ENCODE measurements at places on chromosomes 7 and 10.
A peak's percentile ranks its signal among the peaks of the same experiment; 100 is the strongest.

GRCh38 chr7:55073976-55074528 lies 55.2 kb downstream of the EGFR start:
- DNase-seq: no peak

GRCh38 chr7:116231949-116232348 lies 21.6 kb downstream of the TES start:
- DNase-seq: no peak

GRCh38 chr7:138122162-138122561 lies 45.9 kb downstream of the AKR1D1 start:
- no peak for DNase-seq

DNA sequence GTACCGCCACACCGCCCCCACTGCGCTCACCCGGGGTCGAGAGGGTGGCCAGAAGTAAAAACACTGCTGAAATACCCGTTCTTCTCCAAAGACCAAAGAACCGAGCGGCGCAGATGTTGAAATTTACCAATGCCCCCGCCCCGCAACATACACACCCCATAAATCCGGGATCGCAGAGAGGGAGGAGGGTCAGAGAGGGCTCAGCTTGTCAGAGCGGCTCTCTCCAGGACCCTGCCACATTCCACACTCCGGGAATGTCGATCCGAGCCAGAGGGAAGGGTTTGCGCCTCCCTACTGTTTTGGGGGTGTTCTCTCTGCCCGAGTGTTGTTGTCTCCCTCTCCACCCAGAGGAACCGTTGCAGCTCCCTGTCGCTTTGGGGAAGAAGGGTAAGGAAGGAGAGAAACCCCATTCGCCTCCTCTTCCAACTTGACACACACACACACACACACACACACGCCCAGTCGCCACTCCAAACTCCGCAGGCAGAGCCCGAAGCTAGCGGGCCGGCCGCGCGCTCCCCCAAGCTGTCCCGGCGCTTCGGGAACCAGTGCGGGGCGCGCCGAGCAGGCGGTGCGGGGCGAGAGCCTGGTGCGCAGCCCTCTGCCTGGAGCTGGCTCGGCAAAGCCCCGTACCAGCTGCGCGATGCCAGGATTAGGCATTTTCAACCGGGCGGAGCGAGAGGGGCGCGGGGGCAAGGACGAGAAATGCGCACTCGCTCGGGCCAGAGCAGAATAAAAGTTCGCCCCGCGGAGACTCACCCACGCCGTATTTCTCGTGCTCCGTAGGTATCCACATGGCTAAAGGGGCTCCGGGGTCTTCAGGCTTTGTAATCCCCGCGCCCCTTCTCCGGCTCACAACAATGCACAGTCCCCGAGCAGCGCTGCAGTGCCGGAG lies 609 bp downstream of the DOCK4 start:
- DNase-seq: no peak

DNA sequence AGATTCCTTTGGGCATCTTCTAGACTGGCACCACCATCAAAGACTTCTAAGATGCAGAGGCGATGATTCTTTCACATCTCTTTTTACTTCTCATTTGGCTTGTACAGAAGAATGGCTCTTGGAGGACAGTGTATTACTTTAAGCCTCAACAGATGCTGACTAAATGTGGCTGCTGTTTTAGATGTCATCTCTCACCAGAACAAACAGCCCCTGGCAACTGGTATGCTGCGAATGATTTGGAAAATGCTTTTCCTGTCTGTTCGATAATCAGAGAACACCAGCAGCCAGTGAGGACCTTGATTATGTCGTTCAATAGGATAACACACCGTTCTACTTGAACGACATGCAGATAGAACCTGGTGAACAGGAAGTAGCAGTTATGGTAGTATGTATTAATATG lies 131.8 kb downstream of the RNF216 start:
- DNase-seq: no peak

- DNase-seq: no peak
These were observed 41.5 kb upstream of the DNAJB6 start for GRCh38 chr7:157295338-157295737.

GRCh38 chr7:91852263-91852741 lies 28.2 kb downstream of the MTERF1 start:
- DNase-seq: no peak

DNA sequence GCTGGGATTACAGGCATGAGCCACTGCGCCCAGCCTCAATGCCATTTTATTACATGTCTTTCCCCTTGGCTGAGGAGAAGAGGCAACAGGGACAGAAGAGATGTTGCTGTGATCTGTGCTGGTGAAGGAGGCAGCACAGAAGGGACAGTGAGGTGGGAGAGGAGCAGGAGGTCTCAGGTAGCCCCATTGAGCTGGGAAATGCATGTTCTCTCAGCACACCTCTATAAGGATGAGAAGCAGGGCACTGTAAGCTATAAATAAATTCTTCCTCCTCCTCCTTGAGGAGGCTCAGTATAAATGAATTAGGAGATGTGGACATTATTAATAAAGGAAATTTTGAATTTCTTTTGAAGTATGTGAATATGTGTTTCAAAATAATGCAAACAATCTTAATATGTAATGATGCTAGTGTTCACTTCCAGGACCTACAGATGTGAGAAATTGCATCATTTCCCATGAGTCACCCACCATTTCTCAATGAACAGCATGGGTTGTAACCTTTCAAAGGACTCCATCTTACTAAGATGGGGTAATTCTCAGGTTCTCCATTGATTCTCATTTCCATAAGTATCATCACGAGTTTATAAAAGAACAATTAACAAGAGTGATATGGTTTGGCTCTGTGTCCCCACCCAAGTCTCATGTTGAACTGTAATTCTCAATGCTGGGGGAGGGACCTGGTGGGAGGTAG lies 88.9 kb upstream of the ODAD2 start:
- DNase-seq: no peak

GRCh38 chr10:80472234-80473095 lies 18.4 kb downstream of the TSPAN14 start:
- no peak for DNase-seq

DNA sequence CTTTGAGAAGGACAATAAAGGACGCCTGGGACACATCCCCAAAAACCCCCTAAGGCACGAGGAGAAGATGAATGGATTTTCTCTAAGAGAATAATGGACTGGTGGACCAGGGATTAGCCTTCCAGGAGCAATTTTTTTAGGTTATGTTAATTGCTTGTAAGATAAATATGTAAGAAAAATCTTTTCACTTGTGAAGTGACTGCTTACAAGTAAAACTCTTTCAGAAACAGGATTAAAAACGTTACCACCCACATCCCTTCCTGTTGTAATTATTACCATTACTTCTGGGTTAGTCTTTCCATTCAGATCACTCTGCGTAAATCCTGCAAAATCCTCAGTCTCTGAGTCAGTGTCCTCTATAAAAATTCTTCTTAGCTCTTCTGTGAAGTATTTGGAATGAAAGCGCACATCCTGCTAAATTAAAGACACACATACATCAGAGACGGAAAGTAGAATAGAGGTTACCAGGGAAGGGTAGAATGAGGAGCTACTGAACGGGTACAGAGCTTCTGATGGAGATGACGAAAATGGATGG lies 34.3 kb downstream of the CDCA7L start:
- peak; percentile 83 for DNase-seq

- DNase-seq: no peak
These were observed 182.0 kb downstream of the CUX1 start for GRCh38 chr7:101999393-101999792.

DNA sequence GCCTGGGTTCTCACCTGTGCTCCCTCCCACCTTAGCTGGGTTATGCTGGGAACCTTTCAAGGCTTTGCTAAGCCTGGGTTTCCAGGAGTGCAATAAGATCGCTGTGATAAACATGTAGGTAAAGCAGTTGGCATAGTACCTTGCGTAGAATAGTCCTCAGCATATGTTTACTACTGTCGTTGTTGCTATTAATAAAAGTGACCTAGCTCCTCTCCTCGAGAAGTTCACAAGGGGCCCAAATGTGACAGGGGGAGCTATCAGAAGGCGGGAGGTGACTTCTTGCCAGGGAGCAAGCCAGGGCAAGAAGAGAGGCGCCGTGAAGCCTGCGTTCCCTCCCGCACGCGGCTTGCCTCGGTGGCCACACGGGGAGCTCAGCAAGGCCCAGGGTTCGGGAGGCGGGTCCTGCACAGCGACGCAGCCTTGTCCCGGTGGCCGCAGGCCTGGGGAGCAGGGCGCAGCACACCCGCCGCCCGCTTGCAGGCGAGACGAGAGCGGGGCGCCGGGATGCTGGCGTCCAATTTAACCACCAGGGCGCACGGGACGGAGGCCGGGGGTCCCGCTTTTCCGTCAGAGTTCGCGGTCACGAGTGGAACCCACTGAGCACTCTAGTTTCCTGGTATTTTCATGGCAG lies 106.2 kb downstream of the SNX10 start:
- no peak for DNase-seq

GRCh38 chr7:98619450-98620321 lies 2.6 kb downstream of the NPTX2 start:
- no peak for DNase-seq

GRCh38 chr10:129893104-129894089 lies 70.7 kb downstream of the EBF3 start:
- DNase-seq: no peak

DNA sequence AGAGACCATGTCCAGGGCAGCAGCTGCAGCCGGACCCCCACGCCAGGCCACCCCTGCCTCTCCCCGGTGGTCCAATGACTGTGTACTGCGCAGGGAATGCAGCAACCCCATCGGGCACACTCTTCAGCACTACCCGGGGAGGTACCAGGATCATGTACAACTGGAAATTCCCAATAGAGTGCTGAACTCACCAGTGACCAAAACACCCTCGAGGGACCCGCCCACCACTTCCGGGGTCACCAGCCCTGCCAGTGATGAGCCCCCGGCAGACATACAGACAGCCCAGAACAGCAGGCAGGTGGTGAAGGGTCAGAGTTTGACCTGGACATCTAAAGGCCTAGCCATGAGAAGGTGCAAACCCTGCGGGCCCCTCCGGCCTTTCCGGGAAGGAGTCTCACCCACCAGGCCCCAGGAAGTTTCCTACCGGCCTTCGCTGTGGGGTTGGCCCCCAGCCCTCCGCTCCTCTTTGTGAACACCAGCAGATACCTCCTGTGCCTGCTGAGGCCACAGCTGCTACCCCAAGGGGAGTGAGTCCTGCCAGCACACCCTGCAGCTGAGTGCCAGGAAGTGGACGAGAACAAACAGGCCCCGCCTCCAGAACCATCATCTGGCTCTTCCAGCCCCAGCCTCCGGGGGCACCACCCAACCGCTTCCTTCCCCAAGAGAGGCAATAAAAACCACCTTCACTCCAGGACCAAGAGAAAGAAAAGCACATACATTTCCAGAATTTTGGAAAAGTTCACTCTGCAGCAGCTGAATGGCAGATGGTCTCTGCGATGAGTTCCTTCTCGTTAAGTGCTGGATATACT lies 5.0 kb upstream of the ANKRD61 start:
- DNase-seq: no peak

DNA sequence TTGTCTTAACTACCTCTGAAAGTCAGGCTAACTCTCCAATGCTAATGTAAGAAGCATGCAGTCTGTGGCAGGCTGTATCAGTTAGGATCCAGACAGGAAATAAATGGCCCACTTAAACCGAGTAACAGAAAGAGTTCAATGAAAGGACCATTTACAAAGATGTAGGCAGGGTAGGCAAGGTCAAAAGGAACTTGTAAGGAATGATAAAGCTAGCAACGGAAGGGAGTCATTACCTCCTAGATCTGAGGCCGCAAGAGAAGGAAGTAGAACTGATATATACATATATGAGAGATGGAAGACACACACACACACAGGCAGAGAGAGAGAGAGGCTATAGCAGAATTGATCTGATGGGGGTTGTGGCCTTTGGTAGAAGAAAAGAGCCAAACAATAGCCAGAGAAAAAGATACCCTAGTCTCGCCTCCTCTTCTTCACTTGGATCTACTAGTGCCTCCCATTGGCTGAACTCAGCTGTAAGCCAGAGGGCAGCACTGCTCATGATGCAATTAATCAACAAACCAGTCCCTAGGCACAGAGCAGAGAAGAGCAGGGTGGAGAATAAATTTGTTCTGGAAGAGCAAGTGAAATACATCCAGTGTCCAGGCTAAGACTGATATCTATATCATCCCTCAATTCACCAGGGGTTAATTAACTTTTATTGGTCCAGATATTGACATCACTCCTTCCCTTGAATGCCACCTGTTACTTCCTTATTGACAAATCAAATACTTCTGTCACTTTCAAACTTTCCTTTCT lies 91.2 kb downstream of the LSMEM1 start:
- DNase-seq: no peak

GRCh38 chr7:151858456-151858855 lies 18.5 kb downstream of the PRKAG2 start:
- no peak for DNase-seq

DNA sequence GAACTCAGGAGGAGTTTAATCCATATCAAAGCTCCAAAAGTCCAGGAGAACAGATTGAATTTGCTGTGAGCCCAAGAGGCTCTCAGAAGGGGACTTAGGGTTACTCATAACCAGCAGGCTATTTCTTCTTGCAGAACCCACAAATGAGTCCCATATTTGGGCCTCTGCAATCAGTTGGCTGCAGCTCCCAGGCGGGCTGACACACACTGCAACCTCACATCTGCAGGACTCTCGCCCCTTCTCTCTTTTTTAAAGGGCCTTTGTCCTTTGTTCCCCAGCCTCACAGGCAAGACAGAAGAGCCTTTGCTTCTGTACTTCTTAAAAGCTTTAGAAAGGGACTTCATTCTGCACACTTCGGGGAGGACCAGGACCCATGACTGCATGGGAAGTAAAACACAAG lies 26.7 kb downstream of the CREB3L2 start:
- no peak for DNase-seq

- no peak for DNase-seq
These were observed 43.2 kb downstream of the BTRC start for GRCh38 chr10:101397140-101397539.

GRCh38 chr7:69620650-69621049 lies 22.4 kb downstream of the AUTS2 start:
- no peak for DNase-seq

DNA sequence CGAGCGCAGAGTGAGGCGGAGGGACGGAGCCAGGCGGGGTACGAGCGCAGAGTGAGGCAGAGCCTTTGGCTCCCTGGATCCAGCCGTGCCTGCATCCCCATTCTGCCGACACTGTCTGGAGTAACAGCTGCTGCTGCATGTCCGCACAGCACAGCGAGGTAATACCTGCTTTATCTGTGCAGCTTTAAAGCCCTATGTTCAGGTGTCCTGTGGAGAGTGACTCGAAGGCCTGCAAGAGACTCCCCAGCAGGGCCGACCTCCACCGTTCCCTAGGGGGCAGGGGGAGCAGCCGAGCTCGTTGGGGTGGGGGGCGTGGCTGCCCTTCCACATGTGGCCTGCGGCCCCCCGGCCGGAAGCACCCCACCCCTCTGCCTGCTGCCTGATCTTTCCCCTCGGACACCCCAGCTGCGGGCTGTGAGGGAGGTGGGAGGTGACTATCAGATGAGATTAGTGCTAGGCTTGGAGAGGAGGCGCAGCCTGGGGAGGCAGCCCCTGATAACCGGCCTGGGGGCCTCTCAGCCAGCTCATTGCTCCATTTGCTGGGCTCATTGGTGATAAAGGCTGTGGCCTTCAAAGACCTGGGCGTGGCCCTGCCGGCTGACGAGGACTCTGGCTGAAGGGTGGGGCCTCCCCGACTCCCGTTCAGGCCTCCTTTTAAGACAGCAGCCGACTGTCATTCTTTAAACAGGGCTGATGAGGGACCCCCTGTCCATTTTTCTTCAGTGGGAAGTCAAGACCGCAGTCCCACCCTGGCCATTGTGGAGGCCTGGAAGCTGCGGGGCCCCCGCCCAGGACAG lies 8.0 kb downstream of the VENTX start:
- DNase-seq: no peak

- DNase-seq: no peak
These were observed 37.3 kb upstream of the SEMA3D start for GRCh38 chr7:85224171-85224570.
